Spinal cord (tissue), 10 donors: ENCODE measurements at places on chromosomes 12 and 14.

DNA sequence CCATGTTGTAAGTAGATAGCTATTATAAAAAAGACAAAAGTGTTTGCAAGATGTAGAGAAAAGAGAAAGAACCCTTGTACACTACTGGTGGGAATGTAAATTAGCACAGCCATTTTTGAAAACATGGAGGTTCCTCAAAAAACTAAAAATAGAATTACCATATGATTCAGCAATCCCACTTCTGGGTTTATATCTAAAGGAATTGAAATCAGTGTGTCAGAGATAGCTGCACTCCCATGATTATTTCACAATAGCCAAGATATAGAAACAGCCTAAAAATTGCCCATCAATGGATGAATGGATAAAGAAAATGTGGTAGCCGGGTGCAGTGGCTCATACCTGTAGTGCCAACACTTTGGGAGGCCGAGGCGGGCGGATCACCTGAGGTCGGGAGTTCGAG, 9.2 kb downstream of the PSMC6 start:
- no peak for DNase-seq

DNA sequence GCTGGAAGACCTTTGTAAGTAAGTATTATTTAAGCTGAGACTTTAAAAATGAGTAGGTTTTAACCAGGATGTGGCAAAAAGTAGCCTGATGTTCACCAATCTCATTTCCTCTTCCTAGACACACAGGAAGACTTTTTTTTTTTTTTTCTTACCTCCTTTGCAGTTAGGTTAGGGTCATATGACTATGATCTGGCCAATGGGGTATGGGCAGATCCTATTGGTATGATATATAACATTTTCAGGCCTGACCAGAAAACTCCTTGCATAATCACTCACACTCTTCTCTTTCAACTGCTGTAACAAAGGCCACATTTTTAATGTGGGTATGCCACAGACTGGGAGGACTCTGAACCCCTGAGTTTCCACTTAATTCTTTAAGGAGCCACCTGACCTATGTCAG, 2.7 kb upstream of the RPS6KA5 start:
- DNase-seq, result no peak

- DNase-seq, result no peak
Measured at GRCh38 chr14:104974146-104974541, 4.0 kb downstream of the AHNAK2 start.

DNA sequence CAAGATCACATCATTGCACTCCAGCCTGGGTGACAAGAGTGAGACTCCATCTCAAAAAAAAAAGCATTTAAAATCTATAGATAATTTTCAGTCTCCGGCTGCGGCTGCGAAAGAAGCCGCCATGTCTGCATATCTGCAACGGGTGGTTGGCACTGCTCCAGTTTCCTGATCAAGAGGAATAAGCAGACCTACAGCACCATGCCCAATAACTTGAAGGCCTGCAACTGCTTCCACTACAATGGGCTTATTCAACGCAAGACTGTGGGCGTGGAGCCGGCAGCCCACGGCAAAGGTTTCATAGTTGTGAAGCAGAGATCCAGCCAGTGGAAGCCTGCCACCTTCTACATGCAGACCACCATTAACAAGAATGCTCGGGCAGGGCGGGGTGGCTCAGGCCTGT, 30.6 kb upstream of the EID3 start:
- no peak for DNase-seq

- DNase-seq, result no peak
Measured at GRCh38 chr12:21912318-21912717, 28.9 kb downstream of the ABCC9 start.
